ENCODE measurements at places on chromosomes 3 and 15.

DNA sequence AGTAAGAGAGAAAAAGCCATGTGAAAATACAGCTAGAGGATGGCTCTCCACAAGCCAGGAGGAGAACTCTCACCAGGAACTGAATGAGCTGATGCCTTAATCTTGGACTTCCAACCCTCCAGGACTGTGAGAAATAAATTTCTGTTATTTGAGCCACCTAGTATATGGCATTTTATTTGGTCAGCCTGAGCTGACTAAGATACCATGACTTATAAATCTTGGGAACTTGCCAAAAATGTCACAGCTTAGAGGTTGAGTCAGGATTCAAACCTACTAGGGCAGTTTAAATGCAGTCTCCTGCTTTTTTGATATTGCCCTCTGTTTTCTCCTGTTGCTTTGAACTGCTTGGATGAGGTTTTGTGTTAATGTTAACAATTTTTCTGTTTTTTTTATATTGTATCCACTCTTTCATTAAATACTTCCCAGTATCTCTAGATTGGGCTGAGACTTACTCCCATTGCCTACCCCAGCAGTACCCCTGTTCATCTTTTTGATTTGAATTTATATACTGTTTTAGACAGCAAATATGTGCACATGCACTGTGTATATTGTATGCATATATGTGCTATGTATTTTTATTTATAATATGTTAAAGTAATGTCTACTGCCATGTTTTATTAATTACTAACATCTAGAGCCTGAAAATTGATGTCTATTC lies 1223.2 kb downstream of the OTOL1 start:
- DNase-seq: no peak

- DNase-seq: no peak
These were observed 122.6 kb downstream of the EPHB1 start for GRCh38 chr3:134917631-134918030.

DNA sequence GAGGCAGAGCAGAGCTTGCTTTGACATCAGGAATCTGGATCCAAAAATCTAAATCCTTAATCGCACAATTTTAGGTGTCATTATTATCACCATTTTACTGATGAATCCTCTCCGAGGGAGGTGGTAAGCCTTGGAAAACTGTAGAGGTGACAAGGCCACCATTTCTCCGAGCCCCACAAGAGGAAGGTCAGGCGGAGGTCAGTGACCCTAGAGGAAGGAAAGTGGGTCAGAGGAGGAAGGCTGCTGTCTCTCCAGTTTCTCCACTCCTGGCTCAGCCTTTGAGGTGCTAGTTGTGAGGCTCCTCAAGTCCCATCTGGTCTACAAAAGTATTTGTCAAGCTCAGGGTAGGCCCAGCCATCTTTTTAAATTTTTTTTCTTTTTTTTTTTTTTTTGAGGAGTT lies 3.2 kb downstream of the DVL3 start:
- no peak for DNase-seq

GRCh38 chr15:50265620-50266019 lies at the start of gene HDC:
Gene HDC, minus strand, starts transcription at chr15:50265726. Its CDS starts 103 bp downstream, at chr15:50265623.
- DNase-seq: no peak

DNA sequence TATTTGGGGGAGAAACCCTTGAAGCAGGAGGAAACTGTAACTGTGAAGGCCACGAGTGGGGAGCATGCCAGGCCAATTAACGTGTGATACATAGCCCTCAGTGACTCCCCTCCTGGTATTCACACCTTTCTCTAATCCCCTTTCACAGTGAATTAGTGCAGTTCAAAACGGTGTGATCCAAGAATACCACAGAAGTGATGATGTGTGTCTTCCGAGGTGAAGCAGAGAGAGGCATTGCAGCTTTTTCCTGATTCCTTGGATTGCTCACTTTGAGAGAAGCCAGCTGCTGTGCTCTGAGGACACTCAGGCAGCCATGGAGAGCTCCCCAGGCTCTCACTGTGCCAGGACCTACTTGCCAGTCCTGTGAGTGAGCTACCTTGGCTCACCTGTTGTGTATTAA lies 17.3 kb downstream of the NIPA2 start:
- DNase-seq: no peak

DNA sequence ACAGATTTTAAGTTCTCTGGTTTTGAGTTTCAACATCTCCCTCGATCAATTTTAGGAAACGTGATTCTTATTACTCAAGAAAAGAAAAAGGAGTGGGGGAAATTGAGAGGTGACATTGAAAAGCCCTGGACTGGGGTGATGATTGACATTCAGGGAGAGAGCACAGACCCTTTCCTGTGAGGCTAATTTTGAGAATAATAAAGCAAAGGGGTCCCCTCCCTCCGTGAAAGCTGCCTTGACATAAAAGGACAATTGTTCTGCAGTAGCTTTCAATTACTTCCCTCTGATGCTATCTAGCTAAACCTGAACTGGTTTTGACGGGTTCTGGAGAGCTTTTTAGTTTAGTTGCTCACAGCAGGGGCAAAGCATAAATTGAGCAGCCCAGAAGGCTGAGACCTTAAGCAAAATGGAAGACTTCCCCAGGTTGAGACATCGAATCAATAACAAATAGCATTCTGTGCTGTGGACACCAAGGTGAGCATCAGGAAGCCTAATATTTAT lies 14.4 kb upstream of the CMTM8 start:
- no peak for DNase-seq

- no peak for DNase-seq
These were observed 4.8 kb downstream of the GPR15 start for GRCh38 chr3:98536456-98537017.

DNA sequence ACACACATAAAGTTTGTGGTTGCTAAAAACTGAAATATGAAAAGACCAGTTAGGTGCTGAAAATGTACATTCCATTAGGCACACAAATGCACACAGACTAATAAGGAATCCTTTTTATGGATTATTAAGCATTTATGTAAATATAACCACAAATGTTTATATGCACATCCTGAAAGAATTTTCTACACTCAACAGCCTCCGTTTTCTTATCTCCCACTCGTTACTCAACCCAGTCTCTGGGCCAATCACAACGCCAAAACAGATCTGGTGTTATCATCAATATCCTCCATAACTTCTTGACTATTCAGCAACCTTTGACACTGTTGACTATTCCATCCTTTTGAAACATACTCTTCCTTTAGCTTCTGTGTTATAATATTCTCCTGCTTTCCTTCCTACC lies 136.4 kb downstream of the ATP8B4 start:
- DNase-seq: no peak

GRCh38 chr15:75172284-75172820 lies 29.3 kb upstream of the C15orf39 start:
- DNase-seq: no peak

DNA sequence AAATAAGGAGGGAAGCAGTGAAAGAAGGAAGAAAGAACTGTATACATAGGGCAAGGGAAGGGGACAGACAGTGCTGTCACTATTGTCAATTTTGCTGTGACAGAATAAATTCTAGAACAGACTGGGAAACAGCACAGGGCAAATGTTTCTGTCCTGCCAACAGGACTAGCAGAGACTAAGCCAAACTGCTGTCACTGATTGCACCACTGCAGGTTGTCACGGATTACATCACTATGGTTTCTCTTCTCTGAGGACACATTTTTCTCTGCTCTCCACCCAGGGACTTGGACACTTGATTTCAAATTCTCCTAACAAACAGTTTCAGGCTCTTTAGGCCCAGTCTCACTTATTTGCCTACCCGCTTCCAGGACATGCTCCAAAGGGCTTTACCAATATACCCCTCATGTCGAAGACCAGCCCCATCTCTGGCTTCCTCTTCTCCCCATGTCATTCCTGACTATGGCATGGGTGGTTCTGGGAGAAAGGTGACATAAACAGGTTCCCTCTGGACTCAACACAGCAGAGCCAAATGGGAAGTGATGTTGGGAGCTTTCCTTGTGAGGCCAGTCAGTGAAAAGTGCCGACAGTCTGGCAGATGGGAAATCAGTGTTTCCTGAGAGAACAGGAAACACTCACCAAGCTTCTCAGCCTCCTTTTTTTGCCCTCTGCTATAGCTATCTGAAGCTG lies 70.2 kb upstream of the ST3GAL6 start:
- no peak for DNase-seq

- DNase-seq: no peak
These were observed 48.5 kb upstream of the BCHE start for GRCh38 chr3:165885558-165886270.

GRCh38 chr3:134249296-134249841 lies 1.3 kb downstream of the RYK start:
- DNase-seq: no peak

DNA sequence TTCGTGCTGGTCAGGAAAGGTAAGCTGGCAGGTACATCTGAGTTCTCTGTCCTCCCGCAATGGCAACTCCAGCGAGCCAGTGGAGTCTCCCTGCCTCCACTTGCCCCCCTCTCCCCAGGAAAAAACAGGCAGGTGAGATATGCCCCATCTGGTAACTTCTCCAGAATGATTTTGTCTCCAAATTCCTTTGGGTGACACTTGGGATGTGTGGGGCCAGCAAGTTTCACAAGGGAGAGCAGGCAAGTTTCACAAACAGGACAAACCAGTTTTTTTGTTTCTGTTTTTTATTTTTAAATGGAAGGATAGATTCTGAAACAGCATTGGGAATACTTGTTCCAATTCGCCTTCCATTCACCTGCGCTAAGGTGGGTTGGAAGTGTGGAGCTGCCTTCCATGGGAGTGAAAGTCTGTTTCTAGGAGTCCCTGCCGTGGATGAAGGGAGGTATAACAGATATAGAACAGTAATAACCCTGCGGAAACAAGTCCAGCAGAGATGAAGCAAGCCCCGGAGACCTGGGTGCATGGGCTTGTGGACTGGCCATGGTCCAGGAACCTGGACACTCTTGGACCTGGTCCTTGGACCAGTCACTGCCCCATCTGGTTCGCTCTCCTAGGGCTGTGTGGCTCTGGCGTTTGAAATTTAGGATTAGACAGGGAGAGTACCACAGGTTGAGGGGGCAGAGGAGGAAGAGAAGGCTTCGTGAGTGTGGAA lies 22.9 kb upstream of the KIF23 start:
- no peak for DNase-seq

DNA sequence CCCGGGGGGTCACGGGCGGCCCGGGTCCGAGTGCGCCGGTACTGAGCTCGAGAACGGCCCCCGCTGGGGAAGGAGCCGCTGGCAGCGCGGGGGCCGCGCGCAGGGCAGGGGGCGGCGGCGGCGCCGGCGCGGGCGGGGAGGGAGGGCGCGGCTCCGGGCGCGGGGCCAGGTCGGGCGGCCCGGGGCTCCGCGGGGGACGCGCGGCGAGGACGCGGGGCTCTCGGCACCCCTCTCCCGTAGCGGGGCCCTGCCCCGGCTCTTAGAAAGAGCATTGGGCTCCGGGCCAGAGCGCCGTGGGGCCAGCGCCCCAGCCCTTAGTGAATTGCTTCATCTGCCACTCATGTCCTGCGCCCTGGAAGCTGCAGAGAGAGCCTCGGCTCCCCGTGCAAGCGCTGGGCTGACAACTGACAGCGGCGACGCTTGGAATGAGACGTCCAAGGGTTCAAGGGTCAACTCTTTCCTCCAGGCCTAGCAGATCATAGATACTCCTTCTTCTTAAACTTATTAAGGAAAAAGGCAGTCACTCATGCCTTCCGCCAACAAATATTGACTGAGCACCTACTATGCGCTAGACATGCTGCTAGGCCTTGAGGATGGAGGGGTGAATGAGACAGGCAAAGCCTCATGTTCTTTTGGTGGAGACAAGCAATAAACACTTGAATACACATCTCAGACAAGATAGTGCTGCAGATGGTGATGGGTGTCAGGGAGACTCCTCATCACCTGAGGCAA lies 140.8 kb downstream of the SMAD6 start:
- no peak for DNase-seq

GRCh38 chr3:113585720-113586119 lies 53.4 kb downstream of the SIDT1 start:
- no peak for DNase-seq

- DNase-seq: no peak
These were observed 27.9 kb downstream of the EIF1B start for GRCh38 chr3:40337136-40338108.

DNA sequence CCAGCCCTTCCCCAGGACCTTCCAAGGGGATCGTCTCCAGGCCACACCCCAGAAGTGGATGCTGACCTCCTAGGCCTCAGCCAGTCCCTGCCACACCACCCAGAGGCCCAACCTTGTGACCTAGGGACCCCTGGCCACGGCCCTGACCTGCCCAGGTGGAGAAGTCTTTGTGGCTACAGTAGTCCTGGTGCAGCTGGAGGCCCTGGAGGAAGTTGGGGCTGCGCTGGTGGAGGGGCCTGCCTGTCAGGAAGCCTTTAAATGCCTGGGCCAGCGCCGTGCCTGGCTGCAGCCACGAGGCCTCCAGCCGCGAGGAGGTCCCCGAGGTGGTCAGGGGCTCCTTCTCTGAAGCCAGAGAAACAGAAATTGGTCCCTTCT lies 23.4 kb downstream of the PLA2G4D start:
- DNase-seq: no peak

GRCh38 chr3:150227839-150228238 lies 180.3 kb upstream of the TSC22D2 start:
- no peak for DNase-seq

DNA sequence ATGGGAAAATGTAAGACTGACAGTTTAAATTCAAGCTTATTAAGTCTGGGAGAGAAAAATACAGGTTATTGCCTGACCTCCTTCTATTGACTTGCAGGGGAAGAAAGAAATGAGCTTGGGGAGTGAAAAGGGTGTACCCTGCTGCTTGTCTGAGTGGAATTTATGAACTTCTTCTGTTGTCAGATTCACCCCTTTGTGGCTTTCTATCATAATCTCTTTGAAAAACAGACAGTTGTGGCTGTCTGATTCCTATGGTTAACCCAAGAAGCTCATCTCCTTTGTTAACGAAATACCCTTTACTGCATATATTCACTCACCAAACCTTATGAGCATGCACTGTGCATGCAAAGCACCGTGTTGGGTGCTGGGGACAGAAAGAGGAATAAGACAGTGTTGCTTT lies 22.5 kb downstream of the GPD1L start:
- no peak for DNase-seq

GRCh38 chr3:121295979-121296378 lies 249.8 kb downstream of the POLQ start:
- DNase-seq: no peak

DNA sequence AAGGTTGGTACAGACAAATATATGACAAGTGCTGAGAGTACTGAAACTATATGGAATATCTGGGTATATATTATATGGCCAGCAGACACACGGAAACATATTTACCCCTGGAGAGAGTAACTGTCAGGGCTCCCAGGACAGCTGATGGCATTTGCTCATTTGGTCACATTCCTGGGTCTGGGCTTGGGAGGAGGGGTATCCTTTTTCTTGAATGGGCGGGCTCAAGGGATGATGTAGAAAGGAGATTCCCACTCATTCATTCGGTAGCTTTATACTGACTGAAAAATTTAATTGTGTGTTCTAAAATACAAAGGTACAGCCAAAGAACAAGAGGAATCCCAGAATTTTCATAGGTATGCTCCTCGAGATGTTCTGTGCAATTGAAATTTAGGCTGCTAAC lies 131.0 kb downstream of the KCNAB1 start:
- DNase-seq: no peak

DNA sequence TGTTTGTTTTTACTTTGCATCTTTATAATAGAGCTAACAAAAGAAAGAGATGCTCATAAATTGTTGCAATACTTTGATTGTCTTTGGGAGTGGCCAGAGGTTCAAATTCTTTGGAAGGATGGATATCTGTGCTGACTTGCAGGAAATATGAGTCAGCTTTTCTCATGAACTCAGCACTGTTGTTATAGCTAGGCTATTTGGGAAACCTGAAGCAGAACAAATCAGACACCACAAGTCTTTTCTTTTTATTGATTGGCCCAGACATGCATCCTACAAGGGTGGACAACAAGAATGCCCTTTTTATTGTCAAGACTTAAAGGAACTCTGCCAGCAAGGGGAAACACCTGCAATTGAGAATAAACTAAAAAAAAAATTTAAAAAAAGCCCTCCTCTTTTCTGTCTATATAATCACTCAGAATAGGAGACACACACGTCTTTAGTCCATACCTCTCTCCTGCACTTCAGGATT lies 4.6 kb upstream of the DENND4A start:
- no peak for DNase-seq

Measured in T-helper 22 cell (primary cell).